ENCODE measurements at places on chromosomes 12 and 14.

DNA sequence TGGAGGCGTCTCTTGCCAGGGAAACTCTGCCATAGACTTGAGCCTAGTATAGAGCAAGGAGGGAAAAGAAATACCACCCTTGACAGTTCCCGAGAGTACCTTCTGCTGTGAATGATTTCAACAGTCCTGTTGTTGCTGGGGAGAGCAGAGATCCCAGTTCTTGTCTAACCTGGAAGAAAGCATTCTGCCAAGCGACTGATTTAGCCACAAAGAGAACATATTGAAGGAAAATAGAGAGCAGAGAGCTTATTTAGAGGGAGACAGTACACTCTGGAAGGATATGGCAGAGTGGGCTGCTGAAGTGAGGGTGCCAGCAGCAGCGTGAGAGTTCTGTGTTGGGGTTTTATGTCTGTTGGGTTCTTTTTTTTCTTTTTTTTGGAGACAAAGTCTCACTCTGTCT lies 966.9 kb upstream of the TMEM132C start:
- DNase-seq = no peak

GRCh38 chr12:24770821-24771220 lies 178.1 kb downstream of the BCAT1 start:
- DNase-seq = no peak

DNA sequence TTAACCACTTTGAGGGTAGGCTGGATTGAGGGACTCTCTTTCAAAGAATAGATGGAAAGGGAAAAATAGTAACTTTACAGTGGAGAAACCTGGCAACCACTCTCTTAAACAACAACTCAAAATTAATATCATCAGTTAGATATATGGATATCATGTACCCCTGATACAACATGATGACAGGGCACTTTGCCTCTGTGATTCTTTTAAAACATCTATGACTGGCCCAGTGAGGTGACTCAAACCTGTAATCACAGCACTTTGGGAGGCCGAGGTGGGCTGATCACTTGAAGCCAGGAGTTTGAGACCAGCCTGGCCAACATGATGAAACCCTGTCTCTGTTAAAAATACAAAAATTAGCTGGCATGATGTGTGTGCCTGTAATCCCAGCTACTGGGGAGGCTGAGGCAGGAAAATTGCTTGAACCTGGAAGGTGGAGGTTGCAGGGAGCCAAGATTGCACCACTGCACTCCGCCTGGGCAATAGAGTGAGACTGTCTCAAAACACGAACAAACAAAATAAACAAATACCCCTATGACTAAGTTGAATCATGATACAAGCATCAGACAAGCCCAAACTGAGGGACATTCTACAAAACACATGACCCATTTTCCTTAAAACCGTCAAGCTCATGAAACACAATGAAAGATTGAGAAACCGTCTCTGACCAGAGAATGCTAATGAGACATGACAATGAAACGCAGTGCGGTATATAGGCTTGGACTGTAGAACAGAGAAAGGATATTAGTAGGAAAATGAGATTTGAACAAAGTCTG lies 26.4 kb upstream of the SLC7A8 start:
- no peak for DNase-seq

DNA sequence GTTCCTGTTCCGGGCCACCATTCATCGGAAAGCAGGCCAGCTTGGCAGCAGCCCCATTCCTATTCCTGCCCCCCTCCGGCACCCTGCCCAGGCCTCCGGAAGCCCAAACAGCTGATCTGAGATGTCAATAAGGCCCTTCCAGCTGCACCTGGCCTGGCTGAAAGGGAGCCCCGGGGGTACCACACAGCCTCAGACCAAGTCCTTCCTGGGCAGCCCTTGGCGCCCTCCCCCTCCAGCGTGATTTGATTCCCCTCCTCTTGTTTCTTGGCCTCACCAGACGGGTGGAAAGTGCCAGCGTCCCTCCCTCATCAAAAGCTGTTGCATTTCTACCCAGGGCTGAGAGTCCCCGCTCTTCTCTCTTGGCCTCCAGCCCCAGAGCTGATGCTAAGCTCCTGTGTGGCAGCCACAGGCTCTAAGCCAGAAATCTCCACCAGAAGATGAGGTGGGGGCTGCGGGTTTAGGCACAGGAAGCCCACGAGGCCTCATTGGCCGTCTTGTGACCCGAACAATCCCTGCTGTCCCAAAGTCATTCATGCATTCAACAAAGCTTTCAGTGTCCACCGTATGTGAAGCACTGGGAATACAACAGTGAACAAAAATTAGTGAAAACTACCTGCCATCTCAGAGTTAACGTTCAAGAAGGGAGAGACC lies 215.4 kb downstream of the SLC41A2 start:
- no peak for DNase-seq

DNA sequence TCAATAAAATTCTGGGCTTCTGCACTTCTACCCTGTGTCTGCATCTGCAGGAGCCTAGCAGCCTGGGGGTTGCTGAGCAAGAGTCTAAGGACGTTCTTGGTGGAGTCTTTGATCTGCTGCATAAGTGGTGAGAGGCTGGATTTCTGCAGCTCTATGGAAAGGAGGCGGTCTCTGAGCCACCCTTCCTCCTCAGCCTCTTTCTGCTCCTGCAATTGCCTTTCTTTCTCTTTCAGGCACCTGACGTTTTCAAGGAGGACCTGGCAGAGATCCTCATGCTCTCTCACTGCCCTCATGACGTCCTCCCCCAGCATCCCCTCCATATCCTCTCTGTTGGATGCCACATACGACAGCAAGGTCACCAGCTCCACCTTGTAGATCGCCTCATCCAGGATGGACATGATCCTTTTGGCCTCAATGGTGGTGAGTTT lies 13.6 kb upstream of the TPCN1 start:
- DNase-seq = no peak

DNA sequence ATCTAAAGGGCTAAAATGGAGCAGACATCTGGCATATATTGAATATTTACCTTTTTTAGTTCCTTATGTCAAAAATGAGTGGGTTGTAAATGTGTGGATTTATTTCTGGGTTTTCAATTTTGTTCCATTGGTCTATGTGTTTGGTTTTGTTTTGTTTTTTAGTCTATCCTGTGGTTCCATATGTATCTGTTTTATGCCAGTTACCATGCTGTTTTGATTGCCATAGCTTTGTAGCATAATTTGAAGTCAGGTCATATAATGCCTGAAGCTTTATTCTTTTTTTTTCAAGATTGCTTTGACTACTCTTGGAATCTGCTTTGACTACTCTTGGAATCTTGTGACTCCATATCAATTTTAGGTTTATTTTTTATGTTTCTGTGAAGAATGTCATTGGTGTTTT lies 133.2 kb downstream of the MIPOL1 start:
- DNase-seq = no peak

- no peak for DNase-seq
Measured at GRCh38 chr14:72941286-72941985, 15.2 kb downstream of the DCAF4 start.

DNA sequence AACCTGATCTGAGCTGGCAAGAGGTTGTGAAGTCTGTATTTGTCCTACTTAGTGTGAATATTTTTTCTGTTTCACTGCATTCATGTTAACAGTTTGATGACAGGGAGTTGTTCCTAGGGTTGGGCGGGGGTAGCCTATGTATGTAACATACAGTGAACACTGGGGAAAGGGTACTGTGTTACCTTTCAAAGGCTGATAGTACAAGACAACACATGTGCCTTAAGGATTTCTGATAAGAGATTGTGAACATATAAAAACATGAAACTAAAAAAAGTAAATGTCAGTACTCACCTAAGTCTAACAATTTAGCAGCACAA lies 30.5 kb upstream of the GRIP1 start:
- no peak for DNase-seq

DNA sequence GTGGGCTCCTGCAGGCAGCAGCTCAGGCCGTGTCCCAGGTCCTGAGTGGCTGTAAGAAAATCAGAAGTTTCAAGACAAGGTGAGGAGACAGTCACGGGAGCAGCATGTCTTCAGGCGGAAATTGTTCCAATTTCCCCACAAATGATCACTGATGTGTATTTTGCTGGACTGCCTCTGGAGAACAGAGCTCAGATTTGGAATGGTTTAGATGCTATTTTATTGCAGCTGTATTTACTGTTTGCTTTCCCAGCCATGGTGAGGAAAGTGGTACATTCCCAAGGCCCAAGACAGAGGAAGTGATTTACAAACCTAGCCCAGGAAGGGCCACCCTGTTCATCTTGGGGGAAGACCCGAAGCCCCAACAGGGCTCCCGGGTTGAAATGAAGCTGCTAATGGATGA lies 195.6 kb downstream of the CHST11 start:
- DNase-seq = no peak

- DNase-seq = no peak
Measured at GRCh38 chr12:94145191-94145983, 3.0 kb upstream of the PLXNC1 start.
